OCI-LY7 (cell line): ENCODE measurements at places on chromosomes 7 and 10. TPM values are rescaled to one million over a fixed set of nuclear protein-coding genes. Genes with fewer than 3 reads are reported as not detected.

- DNase-seq: no peak
These were observed 248.8 kb upstream of the ZMIZ1 start for GRCh38 chr10:78820007-78820362.

- no peak for DNase-seq
These were observed 25.3 kb downstream of the MAP3K8 start for GRCh38 chr10:30459283-30459682.

Gene LIPJ
- total RNA-seq: not detected in 2 replicates

Gene CCDC146
- 3.0 and 4.4 TPM in 2 replicates for total RNA-seq

GRCh38 chr10:103692436-103692951 lies 162.9 kb downstream of the SH3PXD2A start:
- DNase-seq: peak; percentile 75

Gene ACBD7
- 15.0 and 19.4 TPM in 2 replicates for total RNA-seq

DNA sequence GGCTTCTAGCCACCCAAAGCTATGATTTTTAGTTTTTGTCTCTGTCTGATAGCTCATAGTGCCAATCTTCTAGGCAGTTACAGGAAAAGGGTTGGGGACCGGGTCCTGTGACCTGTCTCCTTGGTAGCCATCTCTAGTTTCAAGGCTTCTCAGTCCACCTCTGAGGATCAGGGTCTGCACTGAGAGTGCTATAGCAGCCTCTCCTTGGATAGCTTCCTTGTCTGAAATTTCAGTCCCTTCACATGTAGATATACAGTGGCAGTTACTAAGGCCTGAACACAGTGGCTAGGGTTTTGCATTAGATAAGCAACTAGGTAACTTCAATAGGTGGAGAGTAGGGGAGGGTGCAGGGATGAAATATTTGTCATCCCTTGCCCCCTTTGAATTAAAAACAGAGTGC lies 321.3 kb downstream of the SEMA3D start:
- no peak for DNase-seq

Gene PGAM2
- 0.80 and 1.1 TPM in 2 replicates for total RNA-seq

Gene UCN3
- not detected in 2 replicates for total RNA-seq

Gene TSPAN12
- not detected in 2 replicates for total RNA-seq

Gene VSTM2A
- total RNA-seq: not detected in 2 replicates

GRCh38 chr7:12715372-12716133 lies 28.1 kb downstream of the ARL4A start:
- DNase-seq: no peak

Gene OR6B1
- total RNA-seq: not detected in 2 replicates
